ENCODE measurements at places on chromosomes 11 and 22.
A peak's percentile ranks its signal among the peaks of the same experiment; 100 is the strongest.

DNA sequence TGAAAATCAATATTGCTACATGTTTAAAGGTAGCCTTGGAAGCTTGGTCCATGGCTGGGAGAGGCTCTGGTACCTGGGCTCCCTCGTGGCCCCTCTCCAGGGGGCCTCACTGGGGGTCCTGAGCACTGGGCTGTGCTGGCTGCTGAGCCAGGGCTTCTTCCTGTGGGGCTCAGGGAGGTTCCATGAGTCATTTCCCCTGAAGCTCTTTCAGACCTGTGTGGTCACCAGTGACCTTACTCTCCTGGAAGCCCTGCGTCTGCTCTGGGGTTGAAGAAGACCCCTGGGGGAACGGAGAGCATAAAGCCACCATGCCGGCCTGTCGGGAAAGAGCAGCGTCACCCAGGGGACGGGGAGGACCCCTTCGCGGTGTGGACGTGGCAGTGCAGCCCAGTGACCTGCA is 389.0 kb downstream of the TBC1D22A start:
- no peak for DNase-seq

GRCh38 chr11:3949125-3949524 is 93.7 kb downstream of the STIM1 start:
- no peak for DNase-seq

GRCh38 chr11:83151274-83151977 is 5.5 kb upstream of the PCF11 start:
- no peak for DNase-seq

- no peak for DNase-seq
These were observed 23.4 kb downstream of the C2CD3 start for GRCh38 chr11:74147199-74147929.

DNA sequence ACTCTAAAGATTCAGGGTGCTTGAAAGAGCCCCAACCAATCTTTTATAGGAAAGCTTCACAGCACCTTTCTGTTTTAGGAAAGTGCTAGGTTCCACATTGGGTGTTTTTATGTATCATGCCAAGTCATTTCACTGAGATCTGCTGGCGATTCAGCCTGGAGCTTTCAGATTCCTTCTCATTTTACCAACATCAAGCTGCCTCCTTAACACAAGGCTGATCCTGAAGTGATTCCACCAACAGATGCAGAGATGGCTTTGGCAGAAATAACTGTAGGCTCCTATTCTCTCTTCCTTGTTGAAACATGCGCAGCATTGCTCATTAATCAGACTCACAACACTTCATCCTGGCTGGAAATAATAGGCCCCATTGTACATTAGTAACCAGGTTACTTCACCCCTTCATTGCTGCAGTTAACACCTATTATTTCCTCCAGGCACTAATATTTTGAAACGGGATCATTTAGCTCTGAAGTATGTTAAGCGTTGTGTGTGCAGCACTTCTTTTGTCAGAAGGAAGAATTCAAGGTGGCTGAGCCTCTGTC is 89.0 kb downstream of the OPCML start:
- no peak for DNase-seq

DNA sequence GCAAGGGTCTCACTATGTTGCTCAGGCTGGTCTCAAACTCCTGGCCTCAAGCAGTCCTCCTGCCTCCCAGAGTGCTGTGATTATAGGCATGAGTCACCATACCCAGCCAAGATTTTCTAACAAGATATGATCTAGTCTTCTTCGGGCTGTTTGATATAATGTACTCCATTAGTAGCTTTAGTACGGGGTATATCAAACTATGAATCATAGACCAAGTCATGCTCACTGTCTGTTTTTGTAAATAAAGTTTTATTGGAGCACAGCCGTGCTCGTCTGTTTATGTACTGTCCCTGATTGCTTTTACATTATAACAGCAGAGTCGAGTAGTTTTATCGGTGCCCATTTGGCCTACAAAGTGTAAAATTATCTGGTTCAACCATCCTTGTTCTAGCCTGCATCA is 43.9 kb upstream of the GRIK4 start:
- DNase-seq: no peak

DNA sequence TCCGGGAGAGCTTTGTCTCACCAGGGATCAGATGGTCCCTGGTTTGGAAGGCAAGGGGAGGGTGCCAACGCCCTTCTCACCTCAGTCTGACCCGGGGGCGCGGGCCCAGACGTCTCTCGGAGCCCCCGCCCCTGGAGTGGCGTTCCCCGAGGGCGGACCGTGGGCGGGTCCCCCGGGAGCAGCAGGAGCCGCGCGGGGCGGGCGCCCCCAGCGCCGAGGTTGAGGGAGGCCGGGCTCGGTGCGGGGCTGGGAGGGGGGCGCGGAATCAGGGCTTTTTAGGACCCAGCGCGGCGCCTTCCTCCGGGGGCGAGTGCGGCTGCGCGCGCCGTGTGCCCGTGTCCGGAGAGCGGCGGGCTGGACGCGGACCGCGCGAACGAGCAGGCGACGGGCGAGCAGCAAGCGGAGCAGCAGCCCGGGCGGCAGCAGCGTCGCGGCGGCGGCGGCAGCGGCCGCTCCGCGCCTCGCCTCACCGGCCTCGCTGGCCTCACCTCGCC is at the start of gene KCNC1:
TSS of gene KCNC1 (plus strand) at position 364 of the 494 bp plus-strand sequence. CDS start 1,222 bp downstream, outside the sequence.
- DNase-seq: no peak

- DNase-seq: no peak
These were observed 6.3 kb downstream of the ZBTB3 start for GRCh38 chr11:62747475-62748160.

- no peak for DNase-seq
These were observed 217.7 kb upstream of the KIRREL3 start for GRCh38 chr11:127218275-127218608.

DNA sequence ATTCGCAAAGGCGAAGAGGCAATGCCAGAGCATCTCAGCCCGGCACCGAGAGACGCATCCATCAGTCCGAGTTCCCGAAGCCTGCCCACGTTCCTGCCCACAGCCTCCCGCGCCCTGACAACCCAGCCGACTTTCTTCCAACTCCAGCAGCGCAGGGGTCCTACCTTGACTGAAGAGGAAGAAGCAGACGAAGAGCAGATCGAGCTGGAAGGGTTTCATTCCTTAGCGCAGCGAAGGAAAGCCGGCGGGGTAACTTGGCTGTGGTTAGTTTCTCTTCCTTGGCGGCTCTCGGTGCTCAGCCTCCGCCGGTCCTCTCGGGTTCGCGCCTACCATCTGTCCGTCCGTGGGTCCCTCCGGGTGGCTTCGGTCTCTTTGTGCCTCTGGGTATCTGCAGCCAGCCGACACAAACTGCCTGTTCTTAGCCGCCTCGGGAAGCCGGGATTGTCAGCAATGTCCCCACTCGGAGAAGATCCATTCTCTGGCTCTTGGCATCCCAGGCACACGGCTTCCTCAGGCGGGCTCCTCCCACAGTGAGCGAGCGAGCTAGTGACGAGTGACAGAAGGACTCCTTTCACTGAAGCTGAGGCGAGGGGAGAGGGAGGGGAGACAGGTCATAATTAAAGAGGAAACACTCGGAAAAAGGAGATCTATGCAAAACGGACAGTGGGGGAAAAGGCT is at the start of gene KIRREL3:
TSS of gene KIRREL3 (minus strand) at position 480 of the 678 bp plus-strand sequence.
- DNase-seq: no peak

DNA sequence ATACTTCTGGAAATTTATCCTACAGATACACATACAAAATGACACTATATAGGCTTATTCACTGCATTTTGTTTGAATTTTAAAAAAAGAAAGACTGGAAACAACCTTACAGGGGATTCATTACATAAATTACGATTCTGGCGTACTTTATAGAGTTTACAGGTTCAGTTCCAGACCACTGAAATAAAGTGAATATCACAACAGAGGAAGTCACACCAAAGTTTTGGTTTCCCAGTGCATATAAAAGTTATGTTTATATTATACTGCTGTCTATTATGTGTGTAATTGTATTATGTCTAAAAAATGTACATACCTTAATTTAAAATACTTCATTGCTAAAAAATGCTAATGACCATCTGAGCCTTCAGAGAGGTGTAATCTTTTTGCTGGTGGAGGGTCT is 62.0 kb downstream of the EMSY start:
- no peak for DNase-seq

DNA sequence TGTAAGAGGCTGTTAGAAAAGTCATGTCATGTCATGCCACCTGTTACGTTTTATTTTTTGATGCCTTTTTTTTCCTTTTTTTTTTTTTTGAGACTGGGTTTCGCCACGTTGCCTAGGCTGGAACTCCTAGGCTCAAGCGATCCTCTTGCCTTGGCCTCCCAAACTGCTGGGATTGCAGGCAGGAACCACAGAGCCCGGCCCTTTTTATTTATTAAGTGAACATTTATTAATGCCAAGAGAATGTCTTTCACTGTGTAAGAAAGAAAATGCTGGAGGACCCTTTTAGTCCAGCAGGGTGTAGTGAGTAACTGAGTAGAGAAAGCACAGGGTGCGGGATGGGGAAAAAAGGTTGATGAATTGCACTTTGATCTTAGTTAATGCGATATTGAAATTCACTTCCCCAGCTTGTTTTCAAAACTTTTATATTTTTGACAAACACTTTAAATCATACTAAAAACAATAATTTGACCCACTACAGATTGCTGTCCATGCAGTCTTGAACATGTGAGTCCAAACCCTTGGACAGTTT is 2.3 kb upstream of the XBP1 start:
- DNase-seq: peak; percentile 30

- DNase-seq: no peak
These were observed 194.0 kb downstream of the FAM76B start for GRCh38 chr11:95595541-95595940.

DNA sequence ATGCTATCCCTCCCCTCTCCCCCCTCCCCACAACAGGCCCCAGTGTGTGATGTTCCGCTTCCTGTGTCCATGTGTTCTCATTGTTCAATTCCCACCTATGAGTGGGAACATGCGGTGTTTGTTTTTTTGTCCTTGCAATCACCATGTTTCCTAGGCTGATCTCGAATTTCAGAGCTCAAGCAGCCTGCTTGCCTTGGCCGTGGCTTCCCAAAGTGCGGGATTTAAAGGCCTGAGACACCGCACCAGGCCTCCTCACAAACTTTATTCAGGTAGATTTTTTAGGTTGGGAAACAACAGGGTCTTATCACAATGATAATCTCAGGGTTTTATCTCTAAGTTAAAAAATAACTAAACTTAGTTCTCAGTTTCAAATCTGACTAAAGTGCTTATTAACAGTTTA is 125.4 kb downstream of the LUZP2 start:
- no peak for DNase-seq

DNA sequence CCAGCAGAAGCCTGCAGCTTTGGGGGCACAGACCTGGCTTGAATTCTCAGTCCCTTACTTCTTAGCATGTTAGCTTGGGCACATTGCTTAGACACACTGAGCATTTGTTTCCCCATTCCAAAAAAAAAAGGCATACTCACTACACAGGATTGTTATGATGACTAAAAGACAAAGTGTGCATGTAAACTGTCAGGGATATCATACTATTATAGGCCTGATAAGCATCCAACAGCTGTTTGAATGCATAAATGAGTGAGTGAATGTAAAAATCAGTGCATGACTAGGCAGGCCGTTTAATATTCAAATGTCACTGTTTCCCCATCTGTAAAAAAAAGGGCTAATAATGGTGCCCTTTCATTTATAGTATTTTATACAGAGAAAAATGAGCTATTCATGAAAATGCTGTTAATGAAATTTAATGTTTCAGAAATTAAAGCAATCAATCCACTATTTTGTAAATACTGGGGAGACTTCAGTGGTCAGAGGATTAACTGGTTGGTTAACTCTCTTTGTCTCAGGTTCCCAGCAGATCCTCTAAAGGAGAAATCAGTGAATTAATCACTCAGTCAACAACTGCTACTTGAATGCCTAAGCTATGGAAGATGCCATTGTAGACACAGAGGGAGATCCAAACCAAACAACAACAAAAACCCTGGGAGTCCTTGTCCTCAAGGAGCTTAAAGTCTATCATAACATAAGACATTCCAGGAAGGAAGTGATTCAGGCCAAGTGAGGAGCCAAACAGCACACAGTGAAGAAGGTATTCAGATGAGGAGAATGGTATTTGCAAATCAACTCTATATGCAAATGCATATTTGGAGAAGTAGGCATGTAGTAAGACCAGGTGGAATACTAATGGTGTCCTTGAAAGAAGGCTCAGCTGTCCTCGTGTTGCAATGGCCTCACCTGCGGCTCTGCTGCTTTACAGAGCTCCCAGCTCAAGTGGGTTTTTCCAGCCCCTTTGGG is 26.8 kb downstream of the BARX2 start:
- no peak for DNase-seq

GRCh38 chr11:63906585-63906984 is 10.4 kb downstream of the RCOR2 start:
- no peak for DNase-seq

- no peak for DNase-seq
These were observed 1202.6 kb downstream of the TBC1D22A start for GRCh38 chr22:47965066-47965465.

GRCh38 chr22:32752326-32752725 is 49.2 kb upstream of the TIMP3 start:
- DNase-seq: no peak

DNA sequence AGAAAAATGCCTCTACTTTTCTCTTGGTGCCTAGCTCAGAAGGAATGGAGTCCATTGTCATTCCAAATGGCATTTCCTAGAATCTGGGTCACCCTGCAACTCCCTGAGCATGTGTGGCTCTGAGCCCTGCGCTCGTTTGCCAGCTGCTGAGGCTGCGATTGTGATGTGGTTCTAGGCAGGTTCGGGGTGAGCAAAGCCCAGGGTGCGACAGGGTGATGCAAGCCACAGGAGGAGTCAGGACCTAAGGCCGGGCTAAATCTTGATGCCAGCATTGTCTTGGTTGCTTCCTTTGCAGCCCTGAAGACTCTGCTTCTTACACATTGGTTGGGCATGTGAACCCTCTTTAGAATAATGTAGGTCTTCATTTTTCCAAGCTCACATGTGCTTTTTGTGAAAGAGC is 131.0 kb downstream of the MORC2 start:
- no peak for DNase-seq

DNA sequence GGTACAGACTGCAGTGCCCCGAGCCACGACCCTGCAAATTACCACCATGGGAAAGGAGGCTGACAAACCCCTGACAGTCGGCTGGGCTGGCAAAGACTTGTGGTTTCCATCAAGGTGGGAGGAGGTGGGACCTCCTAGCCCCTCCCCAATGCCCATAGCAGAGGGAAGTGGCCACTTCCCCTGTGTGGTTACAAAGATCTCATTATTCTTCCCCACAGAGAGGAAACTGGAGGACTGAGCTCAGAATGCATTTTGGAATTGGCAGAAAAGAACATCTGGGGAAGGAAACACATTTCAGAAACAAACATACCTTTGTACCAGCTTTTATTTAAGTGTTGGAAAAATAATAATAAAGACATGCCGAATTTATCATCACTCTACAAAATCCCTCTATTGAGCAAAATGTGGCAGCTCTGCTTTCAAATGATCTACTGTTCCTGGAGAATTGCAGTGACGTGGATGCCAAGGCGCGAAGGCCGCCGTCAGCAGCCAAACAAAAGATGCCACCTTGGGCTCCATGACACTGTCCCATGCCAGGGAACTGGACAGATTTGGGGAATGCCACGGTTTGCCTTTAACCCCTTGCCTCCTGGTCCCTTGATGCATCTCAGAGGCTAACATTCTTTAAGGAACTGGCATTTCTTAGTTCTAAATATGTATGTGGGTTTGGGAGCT is 169.6 kb downstream of the CRYBB2 start:
- peak; percentile 57 for DNase-seq

- no peak for DNase-seq
These were observed 14.4 kb downstream of the APOL5 start for GRCh38 chr22:35732116-35732515.

GRCh38 chr11:43376594-43376993 is 17.9 kb downstream of the TTC17 start:
- DNase-seq: no peak

All from GDM1 (cell line).